ENCODE measurements at places on chromosomes 13 and 19. TPM values are rescaled to one million over a fixed set of nuclear protein-coding genes. Genes with fewer than 3 reads are reported as not detected.

The PGLYRP2 gene
- not detected for total RNA-seq

The CYP4F11 gene
- total RNA-seq, result 17.9 TPM

The AMER2 gene
- not detected for total RNA-seq

DNA sequence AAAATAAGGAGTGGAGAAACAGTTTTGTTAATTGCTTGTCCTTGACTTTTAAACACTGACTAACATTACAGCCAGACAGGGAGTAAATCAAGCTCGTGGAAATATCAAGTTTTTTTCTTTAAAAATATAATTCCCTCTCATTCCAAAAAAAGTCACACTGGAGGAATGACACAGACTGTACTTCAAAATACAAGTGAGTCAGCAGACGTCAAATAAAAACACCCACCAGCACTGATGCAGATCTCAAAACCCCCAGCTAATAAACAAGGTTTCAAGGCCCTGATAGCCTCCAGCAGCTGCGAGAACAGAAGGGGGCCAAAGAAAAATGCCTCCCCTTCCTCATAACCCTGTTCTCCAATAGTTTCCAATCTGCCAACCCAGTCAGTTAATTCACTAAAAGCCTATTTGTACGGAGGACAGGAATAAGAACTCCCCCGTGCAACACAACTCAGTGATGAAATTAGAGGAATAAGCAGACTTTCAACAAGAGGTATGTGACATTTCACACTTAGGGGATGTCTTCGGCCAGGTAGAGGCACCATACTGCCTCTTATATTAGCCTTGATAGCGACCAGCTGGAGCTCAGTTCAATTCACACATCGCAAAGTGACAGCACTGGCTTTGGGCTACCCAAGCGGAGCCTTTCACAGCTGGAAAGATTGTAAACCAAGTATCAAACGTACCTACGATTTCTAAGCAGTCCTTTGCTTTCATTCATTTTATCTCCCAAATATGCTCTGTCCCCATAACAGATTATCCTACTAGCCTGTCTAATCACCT, 561.0 kb upstream of the KLF12 start:
- H3K36me3 ChIP-seq, result no peaks in the 10 kb centered on the region
- DNase-seq, result no peak
- no peaks in the 10 kb centered on the region for H3K27me3 ChIP-seq
- no peaks in the 10 kb centered on the region for H3K4me1 ChIP-seq
- no peak overlapping the region for H3K27ac ChIP-seq

- no peaks in the 10 kb centered on the region for H3K27me3 ChIP-seq
- no peaks in the 10 kb centered on the region for H3K4me1 ChIP-seq
- H3K27ac ChIP-seq, result no peak overlapping the region
- H3K4me3 ChIP-seq, result no peak overlapping the region
- no peak for DNase-seq
Observed at GRCh38 chr19:33403221-33403972, 29.9 kb downstream of the CEBPG start.

GRCh38 chr13:105914291-105915036, 621.0 kb downstream of the EFNB2 start:
- H3K4me1 ChIP-seq, result peaks cover 9% of the 10 kb centered on the region
- H3K27me3 ChIP-seq, result no peaks in the 10 kb centered on the region
- H3K36me3 ChIP-seq, result no peaks in the 10 kb centered on the region
- H3K4me3 ChIP-seq, result no peak overlapping the region

- H3K4me3 ChIP-seq, result no peak overlapping the region
- no peaks in the 10 kb centered on the region for H3K27me3 ChIP-seq
- H3K4me1 ChIP-seq, result peaks cover 6% of the 10 kb centered on the region
- no peak for DNase-seq
- no peak overlapping the region for H3K27ac ChIP-seq
Observed at GRCh38 chr13:80237646-80238045, 103.3 kb downstream of the SPRY2 start.

GRCh38 chr13:25733696-25734435, 317.9 kb downstream of the SHISA2 start:
- no peak overlapping the region for H3K27ac ChIP-seq
- no peak for DNase-seq
- peaks cover 34% of the 10 kb centered on the region for H3K27me3 ChIP-seq
- H3K36me3 ChIP-seq, result no peaks in the 10 kb centered on the region
